Smooth muscle cell of trachea (primary cell): ENCODE measurements at places on chromosomes 4 and X. TPM values are rescaled to one million over a fixed set of nuclear protein-coding genes. Genes with fewer than 3 reads are reported as not detected.

The TAF7L gene
- 0.50 and 0.58 TPM in 2 replicates for total RNA-seq

The F11 gene
- not detected in 2 replicates for total RNA-seq

The AADAT gene
- 3.9 and 5.0 TPM in 2 replicates for total RNA-seq

The AGTR2 gene
- total RNA-seq: not detected in 2 replicates

The PABPC1L2B gene
- total RNA-seq: not detected in 2 replicates

The XAGE3 gene
- not detected in 2 replicates for total RNA-seq

The ALB gene
- total RNA-seq: 0.33 TPM in 1 of 2 replicates, not detected in the other

The CHRNA9 gene
- total RNA-seq: not detected in 2 replicates

The DCAF4L1 gene
- total RNA-seq: under 0.01 and 0.17 TPM in 2 replicates

The GAGE1 gene
- total RNA-seq: not detected in 2 replicates

The TLR1 gene
- 2.2 TPM in 2 replicates for total RNA-seq

The EXOC1L gene
- not detected in 2 replicates for total RNA-seq

The MORC4 gene
- 33.9 and 40.9 TPM in 2 replicates for total RNA-seq

The TLR6 gene
- total RNA-seq: 1.3 and 2.5 TPM in 2 replicates

The RTL9 gene
- total RNA-seq: 0.17 and 0.29 TPM in 2 replicates

The OPRPN gene
- not detected in 2 replicates for total RNA-seq

The FAM184B gene
- under 0.01 TPM in 1 of 2 replicates, not detected in the other for total RNA-seq

The PCDH10 gene
- 0.83 and 1.6 TPM in 2 replicates for total RNA-seq

The SMIM10 gene
- total RNA-seq: 5.3 and 6.4 TPM in 2 replicates

The PAGE1 gene
- not detected in 2 replicates for total RNA-seq

The CTAG1B gene
- not detected in 2 replicates for total RNA-seq

The BRCC3 gene
- total RNA-seq: 12.7 and 19.5 TPM in 2 replicates

The RBM46 gene
- 0.15 and 0.17 TPM in 2 replicates for total RNA-seq

The UGT2B10 gene
- not detected in 2 replicates for total RNA-seq

The MUC7 gene
- not detected in 2 replicates for total RNA-seq

The UNC5C gene
- total RNA-seq: 2.5 and 4.9 TPM in 2 replicates

The LRCH2 gene
- 6.9 and 11.9 TPM in 2 replicates for total RNA-seq

The DMP1 gene
- total RNA-seq: not detected in 2 replicates

The HAND2 gene
- 0.58 and 0.66 TPM in 2 replicates for total RNA-seq

The LUZP4 gene
- not detected in 2 replicates for total RNA-seq

The CLDN22 gene
- not detected in 2 replicates for total RNA-seq

The CCDC120 gene
- 0.83 and 1.2 TPM in 2 replicates for total RNA-seq

The ART3 gene
- total RNA-seq: not detected in 2 replicates

The FDCSP gene
- not detected in 2 replicates for total RNA-seq

The AKAP4 gene
- not detected in 2 replicates for total RNA-seq

The TKTL1 gene
- total RNA-seq: not detected in 2 replicates

The GTPBP6 gene
- 47.0 and 48.4 TPM in 2 replicates for total RNA-seq

The TRIM2 gene
- 90.9 and 127 TPM in 2 replicates for total RNA-seq

The LPAR4 gene
- 0.50 and 0.58 TPM in 2 replicates for total RNA-seq

The SOWAHB gene
- under 0.01 and 0.17 TPM in 2 replicates for total RNA-seq

The IL13RA2 gene
- total RNA-seq: 44.8 and 103 TPM in 2 replicates

The GASK1B gene
- total RNA-seq: 77.5 and 110 TPM in 2 replicates

The CA5B gene
- 7.9 and 15.0 TPM in 2 replicates for total RNA-seq

The CXCL10 gene
- 1.8 TPM in 1 of 2 replicates, not detected in the other for total RNA-seq

The LNX1 gene
- 0.99 and 2.0 TPM in 2 replicates for total RNA-seq

The POU3F4 gene
- total RNA-seq: not detected in 2 replicates

The RHOXF2B gene
- total RNA-seq: not detected in 2 replicates

The SPIN4 gene
- total RNA-seq: 2.3 and 4.7 TPM in 2 replicates

The CT83 gene
- not detected in 2 replicates for total RNA-seq

The HSD17B10 gene
- 39.2 and 65.3 TPM in 2 replicates for total RNA-seq

The PNCK gene
- 1.2 TPM in 1 of 2 replicates, not detected in the other for total RNA-seq

The GRIPAP1 gene
- 20.5 and 20.8 TPM in 2 replicates for total RNA-seq

The PCDH11X gene
- not detected in 2 replicates for total RNA-seq

The DDX53 gene
- total RNA-seq: not detected in 2 replicates

The CXorf51B gene
- total RNA-seq: not detected in 2 replicates

The MEPE gene
- total RNA-seq: not detected in 2 replicates

The PLXNA3 gene
- 24.0 and 31.8 TPM in 2 replicates for total RNA-seq

The MAGED4B gene
- 44.5 and 53.1 TPM in 2 replicates for total RNA-seq
